ENCODE measurements at places on chromosomes 1 and 21. TPM values are rescaled to one million over a fixed set of nuclear protein-coding genes. Genes with fewer than 3 reads are reported as not detected.

GRCh38 chr1:20698195-20698910, 19.5 kb downstream of the KIF17 start:
- no peaks in the 10 kb centered on the region for H3K36me3 ChIP-seq
- DNase-seq: no peak
- no peak overlapping the region for H3K27ac ChIP-seq
- H3K4me3 ChIP-seq: no peak overlapping the region
- H3K4me1 ChIP-seq: peaks cover 13% of the 10 kb centered on the region

The ORC1 gene
- total RNA-seq: 1.3 TPM

DNA sequence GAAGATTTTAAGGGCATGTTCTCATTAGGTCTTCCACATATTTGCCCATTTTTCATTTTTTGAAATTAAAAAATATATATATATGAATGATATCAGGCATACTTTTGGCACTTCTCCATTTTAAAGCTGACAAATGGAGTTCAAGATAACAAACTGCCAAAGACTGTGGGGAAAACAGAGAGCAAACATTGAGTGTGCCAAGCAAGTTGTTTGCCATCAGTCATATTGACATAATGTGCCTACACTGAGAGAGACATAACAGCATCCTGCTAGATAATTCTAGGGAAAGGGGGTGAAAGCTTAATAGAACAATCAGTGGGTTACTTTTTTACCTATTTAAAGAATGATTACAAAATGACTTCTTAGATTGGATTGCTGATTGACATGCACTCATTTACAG, 529.4 kb upstream of the CXADR start:
- H3K27ac ChIP-seq: no peak overlapping the region
- no peaks in the 10 kb centered on the region for H3K27me3 ChIP-seq
- no peak for DNase-seq

- H3K27ac ChIP-seq: peak overlapping the region; percentile 93
- H3K27me3 ChIP-seq: no peaks in the 10 kb centered on the region
- H3K36me3 ChIP-seq: no peaks in the 10 kb centered on the region
- H3K4me3 ChIP-seq: peak overlapping the region; percentile 28
Measured at GRCh38 chr1:116737020-116737854, 17.0 kb upstream of the CD2 start.

- H3K4me1 ChIP-seq: no peaks in the 10 kb centered on the region
- no peak overlapping the region for H3K4me3 ChIP-seq
- H3K27me3 ChIP-seq: no peaks in the 10 kb centered on the region
- no peak for DNase-seq
- H3K36me3 ChIP-seq: no peaks in the 10 kb centered on the region
Measured at GRCh38 chr1:7587773-7588456, 183.2 kb upstream of the VAMP3 start.

DNA sequence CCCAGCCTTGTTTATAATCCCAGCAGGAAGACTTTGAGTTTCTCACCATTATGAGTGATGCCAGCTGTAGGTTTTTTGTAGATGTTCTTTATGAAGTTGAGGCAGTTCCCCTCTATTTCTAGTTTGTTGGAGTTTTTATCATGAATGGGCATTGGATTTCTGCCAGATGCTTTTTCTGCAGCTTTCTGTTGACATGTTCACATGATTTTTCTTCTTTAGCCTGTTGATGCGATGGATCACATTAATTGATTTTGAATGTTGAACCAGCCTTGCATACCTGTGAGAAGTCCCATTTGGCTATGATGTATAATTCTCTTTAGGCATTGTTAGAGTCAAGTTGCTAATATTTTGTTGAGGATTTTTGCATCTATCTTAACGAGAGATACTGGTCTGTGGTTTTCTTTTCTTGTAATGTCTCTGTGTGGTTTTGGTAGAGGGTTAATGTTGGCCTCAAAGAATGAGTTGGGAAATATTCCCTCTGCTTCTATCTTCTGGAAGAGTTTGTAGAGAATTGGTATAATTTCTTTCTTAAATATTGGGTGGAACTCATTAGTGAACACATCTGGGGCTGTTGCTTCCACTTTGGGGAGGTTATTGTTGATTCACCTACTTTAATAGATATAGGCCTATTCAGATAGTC, 33.2 kb downstream of the ZBTB40 start:
- no peak overlapping the region for H3K27ac ChIP-seq
- no peak overlapping the region for H3K4me3 ChIP-seq
- no peaks in the 10 kb centered on the region for H3K27me3 ChIP-seq

DNA sequence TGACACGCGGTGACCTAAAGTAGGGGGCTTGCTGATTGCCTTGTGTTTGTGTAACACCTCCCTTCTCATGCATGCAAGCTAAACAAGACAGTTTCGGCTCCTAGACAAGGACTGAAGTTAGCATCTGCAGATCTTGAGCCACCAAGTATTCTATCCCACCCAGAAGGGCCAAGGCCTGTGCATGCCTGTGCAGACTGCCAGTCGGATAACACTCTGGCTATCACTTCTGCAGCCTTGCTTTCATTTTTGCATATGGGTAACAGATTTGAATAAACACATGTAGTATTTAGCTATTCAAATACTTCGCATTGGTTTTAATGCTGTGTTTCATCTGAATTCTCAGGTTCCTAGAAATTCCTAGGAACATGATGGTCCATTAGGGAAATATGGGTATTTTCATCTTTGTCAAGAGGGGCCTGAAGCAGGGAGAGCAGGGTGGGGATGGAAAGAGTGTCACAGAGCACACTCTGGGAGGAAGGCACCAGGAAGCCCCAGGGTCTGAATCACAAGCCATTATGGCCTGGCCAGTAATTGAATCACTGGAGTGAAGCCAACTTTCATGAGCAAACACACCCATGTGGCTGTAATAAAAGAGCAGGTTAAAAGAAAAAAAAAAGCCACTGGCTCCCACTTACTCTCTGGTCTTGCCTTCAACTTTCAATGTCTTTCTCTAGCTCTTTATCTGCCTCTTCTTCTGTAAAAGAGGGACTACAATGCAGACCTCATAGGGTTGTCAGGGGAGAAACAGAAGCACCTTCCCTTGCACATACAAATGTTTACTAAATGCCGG, 28.3 kb downstream of the GADD45A start:
- H3K27me3 ChIP-seq: no peaks in the 10 kb centered on the region
- DNase-seq: no peak
- no peaks in the 10 kb centered on the region for H3K4me1 ChIP-seq
- no peak overlapping the region for H3K4me3 ChIP-seq

GRCh38 chr1:30929944-30930525, 21.5 kb upstream of the SDC3 start:
- H3K27ac ChIP-seq: no peak overlapping the region
- H3K4me3 ChIP-seq: no peak overlapping the region
- no peak for DNase-seq
- no peaks in the 10 kb centered on the region for H3K4me1 ChIP-seq
- H3K27me3 ChIP-seq: peaks cover 1% of the 10 kb centered on the region

- H3K27ac ChIP-seq: no peak overlapping the region
- H3K36me3 ChIP-seq: no peaks in the 10 kb centered on the region
- DNase-seq: no peak
- peaks cover 8% of the 10 kb centered on the region for H3K27me3 ChIP-seq
- H3K4me1 ChIP-seq: peaks cover 32% of the 10 kb centered on the region
- H3K4me3 ChIP-seq: no peak overlapping the region
Measured at GRCh38 chr1:112712191-112712590, 2.9 kb downstream of the PPM1J start.

The FALEC gene
- not detected for total RNA-seq

The FABP3 gene
- total RNA-seq: not detected

DNA sequence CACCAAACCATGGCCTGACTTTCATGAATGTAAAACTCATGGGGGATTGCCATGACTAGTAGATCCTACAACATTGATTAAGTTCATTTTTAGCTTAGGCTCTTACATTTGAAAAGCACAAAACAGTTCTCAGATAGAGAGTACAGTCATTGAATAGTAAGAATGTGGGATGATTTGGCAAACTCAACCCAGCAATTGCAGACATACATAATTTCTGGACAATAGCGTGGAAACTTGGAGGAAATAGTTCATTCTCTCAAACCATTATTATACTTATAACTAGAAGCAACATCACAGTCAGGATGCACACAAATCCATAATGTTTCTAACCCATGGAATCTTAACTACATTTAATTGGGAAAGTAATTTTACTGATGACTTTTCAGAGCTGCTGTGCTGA, 598.2 kb downstream of the LMO4 start:
- no peaks in the 10 kb centered on the region for H3K36me3 ChIP-seq
- no peak for DNase-seq
- H3K4me3 ChIP-seq: no peak overlapping the region

The SLC16A4 gene
- not detected for total RNA-seq

GRCh38 chr1:225921734-225922709, 2.0 kb downstream of the PYCR2 start:
- peaks cover 60% of the 10 kb centered on the region for H3K4me1 ChIP-seq
- H3K27ac ChIP-seq: no peak overlapping the region
- DNase-seq: no peak
- no peaks in the 10 kb centered on the region for H3K27me3 ChIP-seq

- H3K27ac ChIP-seq: peak overlapping the region; percentile 91
- H3K4me1 ChIP-seq: peaks cover 42% of the 10 kb centered on the region
- peak; percentile 27 for DNase-seq
- H3K4me3 ChIP-seq: peak overlapping the region; percentile 98
Measured at GRCh38 chr1:34858901-34859445, 576 bp downstream of the SMIM12 start.

- H3K27ac ChIP-seq: no peak overlapping the region
- no peaks in the 10 kb centered on the region for H3K4me1 ChIP-seq
- no peak overlapping the region for H3K4me3 ChIP-seq
- peaks cover 50% of the 10 kb centered on the region for H3K36me3 ChIP-seq
Measured at GRCh38 chr1:77866296-77866695, 22.1 kb upstream of the NEXN start.

DNA sequence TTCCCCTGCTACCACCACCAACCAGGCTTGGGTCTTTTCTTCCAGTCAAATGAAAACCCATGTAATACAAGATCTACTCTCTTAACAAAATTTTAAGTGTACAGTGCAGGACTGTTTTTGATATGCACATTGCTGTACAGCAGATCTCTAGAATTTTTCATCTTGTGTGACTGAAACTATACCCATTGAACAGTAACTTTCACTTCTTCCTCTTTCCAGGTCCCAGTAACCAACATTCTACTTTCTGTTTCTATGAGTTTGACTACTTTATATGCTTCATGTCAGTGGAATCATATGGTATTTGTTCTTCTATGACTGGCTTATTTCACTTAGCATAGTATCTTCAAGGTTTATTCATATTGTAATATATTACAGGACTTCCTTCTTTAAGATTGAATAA, 45.3 kb upstream of the PLPPR4 start:
- H3K36me3 ChIP-seq: no peaks in the 10 kb centered on the region
- H3K27ac ChIP-seq: no peak overlapping the region
- H3K4me3 ChIP-seq: no peak overlapping the region
- H3K27me3 ChIP-seq: no peaks in the 10 kb centered on the region
- H3K4me1 ChIP-seq: no peaks in the 10 kb centered on the region
